ENCODE measurements at places on chromosomes 7 and 10.

DNA sequence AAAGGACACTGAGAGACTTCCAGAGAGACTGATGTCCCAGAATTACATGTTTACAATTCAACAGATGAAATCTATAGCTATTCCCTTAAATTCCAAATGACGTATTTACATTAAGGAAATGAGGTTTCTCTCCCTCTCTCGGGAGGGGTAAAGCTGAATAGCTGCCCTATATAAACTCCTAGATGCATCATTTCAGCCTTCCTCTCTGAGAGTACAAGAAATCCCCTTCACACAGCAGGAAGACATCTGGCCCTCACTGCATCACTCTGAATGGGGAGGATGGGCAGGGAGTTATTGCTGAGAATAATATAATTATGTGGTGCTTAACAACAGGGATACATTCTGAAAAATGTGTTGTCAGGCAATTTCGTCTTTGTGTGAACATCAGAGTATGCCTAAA lies 11.0 kb downstream of the POT1 start:
- no peak for DNase-seq

DNA sequence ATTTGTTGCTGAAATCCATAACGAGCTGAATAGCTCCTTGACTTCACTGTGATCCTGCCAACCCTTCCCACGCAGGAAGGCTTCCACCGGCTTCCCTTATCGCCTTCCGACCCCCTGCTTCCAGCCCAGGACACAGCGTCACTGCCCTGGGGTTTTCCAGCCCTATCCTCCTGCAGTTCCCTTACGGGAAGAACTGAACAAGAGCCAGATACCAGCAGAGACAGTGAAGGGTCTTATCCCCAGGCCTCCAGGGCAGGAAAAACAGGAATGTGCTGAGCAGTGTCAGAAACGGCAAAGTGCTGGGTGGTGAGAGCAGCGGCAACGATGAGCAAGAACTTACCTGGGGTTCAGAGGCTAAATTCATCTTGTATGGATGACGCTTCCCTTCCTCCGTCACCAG lies 22.4 kb downstream of the PDLIM1 start:
- DNase-seq, result no peak

- DNase-seq, result peak; percentile 73
These were observed 139.3 kb upstream of the HDAC9 start for GRCh38 chr7:18356191-18356645.

GRCh38 chr10:117075064-117075463 lies 63.0 kb downstream of the VAX1 start:
- no peak for DNase-seq

GRCh38 chr7:18345641-18346234 lies 149.8 kb upstream of the HDAC9 start:
- DNase-seq, result peak; percentile 88
